ENCODE measurements at places on chromosomes 7 and 10.

DNA sequence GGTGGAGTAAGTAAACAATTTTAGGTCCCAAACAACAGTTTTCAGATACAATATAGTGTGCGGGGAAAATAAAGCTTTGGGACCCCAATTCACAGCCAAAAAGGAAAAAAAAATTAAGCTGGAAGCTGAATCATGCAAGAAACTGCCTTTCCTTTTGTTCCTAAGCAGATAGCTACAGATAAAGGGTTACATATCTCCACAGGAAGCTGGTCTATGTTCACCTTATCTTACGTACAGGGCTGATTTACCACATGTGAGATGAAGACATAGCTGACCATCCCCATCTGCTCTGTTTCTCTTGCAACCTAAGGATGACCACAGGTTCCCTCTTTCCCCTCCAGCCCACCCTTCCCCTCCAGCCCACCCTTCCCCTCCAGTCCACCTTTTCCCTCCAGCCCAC lies 14.2 kb upstream of the PFKP start:
- DNase-seq: no peak

GRCh38 chr7:80870813-80871212 lies 48.0 kb downstream of the SEMA3C start:
- no peak for DNase-seq

DNA sequence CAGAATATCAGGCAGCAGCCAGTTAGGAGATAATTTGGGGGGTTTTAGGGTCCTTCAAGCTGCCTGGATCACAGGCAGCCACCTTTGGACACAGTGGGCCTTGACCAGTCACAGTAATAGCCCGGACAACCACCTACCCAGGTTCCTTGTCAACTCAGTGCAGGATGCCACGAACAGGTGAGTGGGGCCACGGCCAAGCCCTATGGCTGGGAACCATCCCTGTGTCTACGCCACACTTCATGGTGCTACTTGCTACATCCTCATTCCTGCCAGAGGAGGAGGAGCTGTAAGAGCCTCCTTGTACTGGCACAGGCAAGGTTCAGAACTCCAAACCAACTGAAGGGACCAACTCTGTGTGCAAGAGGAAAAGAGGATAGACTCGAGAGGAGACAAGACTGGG lies 19.9 kb downstream of the ITPRIP start:
- DNase-seq: no peak

DNA sequence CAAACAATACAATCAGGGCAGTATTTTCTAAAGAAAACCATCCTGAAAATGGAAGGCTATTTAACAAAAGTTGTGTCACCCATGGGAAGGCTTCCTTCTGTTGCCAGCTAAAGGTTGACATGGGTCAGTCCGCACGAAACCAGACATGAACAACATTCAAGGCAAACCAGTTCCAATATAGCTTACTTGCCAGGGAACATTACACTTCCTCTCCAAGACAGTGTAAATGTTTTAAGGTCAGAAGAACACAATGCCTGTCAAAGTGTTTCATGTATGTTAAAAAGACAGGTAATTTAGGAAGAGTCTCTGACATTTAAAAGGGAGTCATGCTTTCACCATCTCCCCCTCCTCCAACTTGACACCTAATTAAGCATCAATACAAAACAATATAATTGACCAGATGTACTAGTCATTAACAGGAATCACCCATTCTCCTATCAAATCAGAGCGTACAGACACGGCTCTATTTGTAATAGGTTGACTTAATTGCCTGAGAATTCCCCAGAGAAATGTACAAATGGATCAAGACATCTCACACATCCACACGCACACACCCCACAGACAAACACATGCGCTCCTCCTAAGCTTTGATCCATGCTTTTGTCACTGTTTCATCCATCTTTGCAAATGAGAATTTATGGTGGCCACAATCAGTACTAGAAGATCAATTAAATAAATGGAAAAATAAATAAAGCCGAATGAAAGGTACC lies 69.5 kb downstream of the CACNA2D1 start:
- peak; percentile 58 for DNase-seq
